Stimulated activated CD4-positive, alpha-beta T cell treated with anti-CD3 and anti-CD28 coated beads, Interleukin-4, amount 100 ng/mL, for 1 hour (primary cell): ENCODE measurements at places on chromosomes 6 and 20.

- peak; percentile 68 for DNase-seq
These were observed 15.5 kb downstream of the SDCBP2 start for GRCh38 chr20:1313236-1313964.

- no peak for DNase-seq
These were observed 36.5 kb upstream of the HLA-G start for GRCh38 chr6:29791162-29791561.

GRCh38 chr6:36120018-36120417, 10.3 kb upstream of the MAPK13 start:
- no peak for DNase-seq

GRCh38 chr20:13148402-13148801, 72.7 kb upstream of the ISM1 start:
- no peak for DNase-seq

GRCh38 chr6:170201361-170201760, 89.5 kb downstream of the DLL1 start:
- DNase-seq = no peak

- DNase-seq = no peak
These were observed 22.7 kb upstream of the PRDM1 start for GRCh38 chr6:106063448-106063850.

DNA sequence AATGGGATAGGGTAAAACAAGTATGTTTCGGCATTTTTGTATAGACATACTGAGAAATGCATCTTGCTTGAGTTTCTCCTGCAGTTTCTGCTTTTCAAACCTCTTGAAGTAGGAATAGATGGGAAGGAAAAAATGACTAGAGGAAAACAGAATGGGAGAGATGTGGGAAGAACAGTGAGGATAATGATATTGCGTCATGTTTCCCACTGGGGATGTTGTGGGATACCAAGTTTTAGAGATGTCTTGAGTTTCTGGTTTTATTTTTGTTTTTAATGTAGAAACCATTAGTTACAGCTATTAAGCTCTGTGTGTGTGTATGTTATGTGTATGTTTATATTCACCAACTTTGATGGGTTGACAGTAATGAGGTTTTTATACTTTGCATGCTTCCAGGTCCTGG, 24.6 kb downstream of the POLH start:
- no peak for DNase-seq

DNA sequence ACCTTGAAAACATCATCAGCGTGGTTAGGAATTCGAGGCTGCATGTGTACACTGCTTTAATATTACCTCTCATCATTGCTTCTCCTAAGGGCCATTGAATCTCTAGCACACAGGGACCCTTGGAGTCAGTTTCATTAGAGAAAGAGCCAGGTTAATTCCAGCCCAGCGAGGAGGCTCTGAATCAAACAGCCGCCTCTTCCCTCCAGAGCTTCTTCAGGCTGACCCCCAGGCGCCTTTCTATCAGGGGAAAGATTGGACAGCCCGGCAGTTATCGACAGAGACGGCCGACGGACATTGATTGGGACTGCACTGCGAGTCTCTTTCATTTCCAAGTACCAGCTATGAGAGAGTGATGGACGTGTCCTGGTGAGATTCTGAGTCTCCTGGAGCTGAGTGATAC, 159.2 kb downstream of the ANKRD60 start:
- no peak for DNase-seq

- peak; percentile 71 for DNase-seq
These were observed 50.5 kb downstream of the EBF4 start for GRCh38 chr20:2742934-2743559.

GRCh38 chr20:14335052-14335451, 2.4 kb downstream of the FLRT3 start:
- no peak for DNase-seq
